NCI-H2171 (cell line): ENCODE measurements at places on chromosomes 6 and 20.

DNA sequence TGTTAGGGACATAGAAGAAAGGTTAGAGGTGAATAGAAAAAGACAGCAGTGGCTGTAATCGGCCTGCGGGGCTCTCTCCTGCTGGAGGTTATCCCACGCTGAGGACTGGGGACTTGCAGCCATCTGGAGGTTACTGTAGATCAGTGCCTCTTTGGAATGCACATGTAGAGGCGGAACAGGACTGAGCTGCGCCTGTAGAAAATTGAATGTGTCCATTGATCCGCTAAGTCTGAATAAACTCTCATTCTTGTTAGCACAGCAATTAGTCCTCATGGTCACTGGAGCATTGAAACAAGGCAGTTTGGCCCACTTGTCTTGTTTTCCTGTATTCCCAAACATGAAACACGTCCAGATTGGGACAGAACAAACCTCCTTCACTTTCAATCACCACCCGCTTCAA is 46.3 kb upstream of the F13A1 start:
- DNase-seq: no peak

DNA sequence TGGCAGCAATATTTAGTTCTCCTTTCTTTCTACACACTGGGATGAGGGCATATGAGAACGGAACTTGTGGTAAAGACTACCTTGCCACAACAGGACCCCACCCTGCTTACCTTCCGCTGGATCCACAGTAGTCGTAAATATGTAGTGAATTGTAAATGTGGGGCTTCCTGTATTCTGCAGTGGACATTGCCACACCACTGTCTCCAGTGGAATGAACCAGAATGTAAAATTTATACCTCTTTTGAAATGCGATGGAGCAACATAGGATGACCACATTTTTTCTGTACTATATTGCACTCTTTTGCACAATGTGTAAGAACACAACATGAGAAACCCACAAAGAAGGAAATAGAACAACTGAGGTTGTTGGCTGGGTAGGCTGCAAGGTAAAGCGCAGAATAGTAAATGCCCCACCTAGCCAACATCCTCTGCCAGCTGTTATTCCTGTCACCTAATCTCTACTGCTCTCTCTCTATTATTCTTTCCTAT is 16.1 kb upstream of the RIPOR2 start:
- DNase-seq: no peak

DNA sequence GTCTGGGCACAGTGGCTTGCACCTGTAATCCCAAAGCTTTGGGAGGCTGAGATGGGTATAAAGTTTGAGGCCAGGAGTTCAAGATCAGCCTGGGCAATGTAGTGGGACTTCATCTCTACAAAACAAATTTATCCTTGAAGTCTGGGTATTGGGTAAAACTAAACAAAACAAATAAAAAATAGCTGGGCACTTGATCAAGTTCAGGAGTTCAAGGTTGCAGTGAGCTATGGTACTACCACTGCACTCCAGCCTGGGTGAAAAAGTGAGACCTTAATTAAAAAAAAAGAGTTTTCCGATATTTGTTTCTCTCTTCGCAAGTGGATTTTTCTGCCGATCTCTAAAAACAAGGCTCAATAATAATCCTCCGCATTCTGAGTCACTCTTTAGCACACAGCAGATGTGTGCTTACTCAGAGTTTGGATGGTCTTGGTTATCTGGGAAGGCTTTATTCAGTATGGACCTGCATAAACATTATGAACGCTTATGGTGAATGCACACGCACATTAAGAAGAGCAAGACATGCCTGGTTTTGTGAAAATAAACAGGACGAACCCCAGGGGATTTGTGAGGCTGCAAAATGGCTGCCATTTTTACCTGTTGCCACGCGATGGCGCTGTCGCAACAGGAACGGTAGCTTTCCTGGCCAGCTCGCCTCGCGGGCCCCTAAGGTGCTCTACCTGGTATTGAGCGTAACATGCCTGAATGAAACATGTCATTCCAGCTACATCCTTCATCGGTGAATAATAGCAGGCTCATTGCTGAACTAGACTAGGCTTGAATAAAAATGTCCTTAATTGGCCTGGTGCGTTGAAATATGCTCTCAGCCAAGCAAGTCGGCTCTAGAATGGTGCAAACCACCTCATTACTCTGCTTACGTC is 6.0 kb downstream of the OPN5 start:
- peak; percentile 71 for DNase-seq

DNA sequence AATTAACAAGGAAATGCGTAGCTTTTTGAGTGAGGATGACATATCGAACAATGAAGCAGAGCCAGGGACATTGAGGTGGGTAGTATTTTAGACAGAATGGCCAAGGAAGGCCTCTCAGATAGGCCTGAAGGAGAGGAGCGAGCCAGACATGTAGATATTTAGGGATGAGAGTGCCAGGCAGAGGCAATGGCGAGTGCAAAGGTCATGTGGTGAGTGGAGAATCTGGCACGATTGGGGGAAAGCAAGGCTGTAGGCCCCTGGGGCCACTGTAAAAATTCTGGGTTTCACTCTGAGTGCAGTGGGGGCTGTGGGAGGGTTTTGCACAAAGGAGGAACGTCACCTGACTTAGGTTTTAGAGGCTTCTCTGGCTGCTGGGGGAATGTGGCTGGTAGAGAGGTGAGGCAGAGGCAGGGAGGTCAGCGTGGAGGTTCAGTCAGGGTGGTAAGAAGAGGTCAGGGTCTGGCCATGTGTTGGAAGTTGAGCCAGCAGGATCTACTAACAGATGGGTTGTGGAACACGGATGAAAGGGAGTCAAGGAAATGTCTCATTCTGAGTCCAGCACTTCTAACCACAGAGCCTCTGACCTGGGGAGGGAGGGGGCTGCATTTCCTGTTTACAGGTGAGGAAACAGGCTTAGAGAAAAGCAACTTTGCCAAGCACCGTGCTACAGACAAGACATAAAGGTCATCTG is 11.3 kb downstream of the SIRPA start:
- no peak for DNase-seq

GRCh38 chr20:33431797-33432381 is 11.7 kb downstream of the SNTA1 start:
- DNase-seq: no peak

- DNase-seq: no peak
Observed at GRCh38 chr20:54170026-54170471, 3.7 kb downstream of the CYP24A1 start.

DNA sequence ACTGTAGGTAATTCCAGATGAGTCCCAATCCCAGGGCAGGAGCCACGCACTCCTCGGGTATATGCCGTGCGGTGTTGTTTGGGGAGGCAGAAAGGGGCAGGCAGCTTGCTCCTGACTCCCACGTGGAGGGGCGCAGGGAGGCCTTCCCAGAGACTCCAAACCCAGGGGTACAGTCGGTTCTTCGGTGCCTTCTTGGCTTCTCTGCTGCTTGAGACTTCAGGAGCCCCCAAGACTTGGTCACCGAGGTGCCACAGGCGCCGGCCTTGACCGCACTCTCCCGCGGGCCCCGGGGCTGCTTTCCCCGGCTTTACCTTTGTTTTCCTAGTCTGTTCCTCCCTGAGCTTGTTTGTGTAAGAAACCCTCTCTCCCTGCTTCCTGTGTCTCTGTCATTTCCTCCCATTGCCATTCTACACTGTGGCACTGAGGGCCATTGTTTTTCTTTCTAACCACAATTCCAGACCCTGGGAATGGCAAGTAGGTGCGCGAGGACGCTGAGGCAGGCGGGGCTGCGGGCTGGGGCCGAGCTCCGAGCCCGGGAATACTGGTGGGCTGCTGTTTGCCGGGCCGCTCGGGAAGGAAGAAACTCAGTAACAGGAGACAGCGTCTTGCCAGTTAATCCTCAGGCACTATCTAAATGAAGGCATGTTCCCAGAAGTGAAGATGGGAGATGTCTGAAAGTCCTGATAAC is 215.6 kb upstream of the HEY2 start:
- DNase-seq: no peak

DNA sequence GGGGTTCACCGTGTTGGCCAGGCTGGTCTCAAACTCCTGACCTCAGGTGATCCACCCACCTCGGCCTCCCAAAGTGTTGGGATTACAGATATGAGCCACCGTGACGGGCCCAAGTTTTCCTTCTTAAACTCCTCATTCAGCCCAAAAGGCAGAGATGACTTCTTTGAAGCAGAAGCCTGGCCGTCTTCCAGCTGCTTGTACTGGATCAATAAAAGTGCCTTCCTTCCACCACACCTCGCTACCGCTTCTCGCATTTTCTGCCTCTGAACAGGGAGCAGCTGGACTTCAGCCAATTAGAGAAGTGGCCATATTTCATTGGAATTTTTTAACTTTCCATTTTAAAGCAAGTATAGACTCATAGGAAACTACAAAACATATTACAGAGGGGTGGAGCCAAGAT is 241.1 kb downstream of the PREX1 start:
- DNase-seq: peak; percentile 47

- no peak for DNase-seq
Observed at GRCh38 chr6:35013701-35014100, 124.6 kb downstream of the ANKS1A start.

DNA sequence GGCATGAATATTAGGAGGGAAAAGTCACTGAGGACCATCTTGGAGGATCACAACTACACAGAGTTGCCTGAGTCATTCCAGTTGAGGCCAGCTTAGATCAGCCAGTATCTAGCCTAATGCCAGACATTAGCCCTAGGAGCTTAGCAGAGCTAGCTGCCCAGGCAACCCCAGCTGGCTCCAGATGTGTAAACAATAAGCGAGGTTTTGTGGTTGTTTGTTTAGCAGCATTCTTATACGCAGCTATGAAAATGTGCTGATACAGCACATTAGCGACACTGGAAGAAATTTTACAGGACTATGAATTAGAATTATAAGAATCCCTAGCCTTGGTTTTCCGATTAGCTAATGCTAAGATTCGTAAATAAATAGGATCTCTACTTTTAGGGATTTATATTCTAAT is 59.3 kb downstream of the BTBD3 start:
- no peak for DNase-seq

DNA sequence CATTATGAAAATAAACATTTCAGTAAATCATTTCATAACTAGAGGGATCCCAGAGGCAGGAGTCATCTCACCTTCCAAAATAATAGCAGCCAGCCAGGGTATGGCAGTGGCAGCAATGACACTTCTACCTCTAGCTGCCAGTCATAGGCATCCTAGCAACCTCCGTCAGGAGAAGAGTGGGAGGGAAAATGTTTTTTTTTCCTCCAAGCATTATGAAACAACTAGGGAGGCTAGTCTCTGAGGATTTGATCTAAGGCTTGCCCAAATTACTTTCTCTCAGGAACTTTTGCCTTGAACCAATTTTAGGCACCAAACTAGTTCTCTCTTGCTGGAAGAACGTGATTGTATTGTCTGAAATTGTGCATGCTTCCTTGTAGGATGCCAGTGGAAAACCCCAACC is 208.7 kb upstream of the PREP start:
- DNase-seq: no peak

GRCh38 chr6:168433898-168434297 is 7.1 kb upstream of the SMOC2 start:
- no peak for DNase-seq

GRCh38 chr6:76120302-76120701 is 47.8 kb upstream of the IMPG1 start:
- no peak for DNase-seq

DNA sequence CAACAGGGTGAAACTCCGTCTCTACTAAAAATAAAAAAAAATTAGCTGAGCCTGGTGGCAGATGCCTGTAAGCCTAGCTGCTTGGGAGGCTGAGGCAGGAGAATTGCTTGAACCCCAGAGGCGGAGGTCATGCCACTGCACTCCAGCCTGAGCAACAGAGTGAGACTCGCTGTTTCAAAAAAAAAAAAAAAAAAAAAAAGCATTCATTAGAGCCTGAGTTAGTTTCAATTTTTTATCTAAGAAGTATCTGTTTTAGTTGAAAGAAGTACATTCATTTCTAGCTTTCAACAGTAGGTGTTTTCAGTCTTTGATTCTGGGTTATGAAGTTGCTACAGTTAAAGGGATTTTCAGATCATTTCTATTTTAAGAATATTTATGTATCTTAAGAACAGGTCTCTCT is 42.2 kb downstream of the ZNF292 start:
- DNase-seq: no peak

- no peak for DNase-seq
Observed at GRCh38 chr6:3801960-3802359, 47.2 kb upstream of the FAM50B start.

- DNase-seq: no peak
Observed at GRCh38 chr20:35122756-35123405, 24.3 kb downstream of the EDEM2 start.

DNA sequence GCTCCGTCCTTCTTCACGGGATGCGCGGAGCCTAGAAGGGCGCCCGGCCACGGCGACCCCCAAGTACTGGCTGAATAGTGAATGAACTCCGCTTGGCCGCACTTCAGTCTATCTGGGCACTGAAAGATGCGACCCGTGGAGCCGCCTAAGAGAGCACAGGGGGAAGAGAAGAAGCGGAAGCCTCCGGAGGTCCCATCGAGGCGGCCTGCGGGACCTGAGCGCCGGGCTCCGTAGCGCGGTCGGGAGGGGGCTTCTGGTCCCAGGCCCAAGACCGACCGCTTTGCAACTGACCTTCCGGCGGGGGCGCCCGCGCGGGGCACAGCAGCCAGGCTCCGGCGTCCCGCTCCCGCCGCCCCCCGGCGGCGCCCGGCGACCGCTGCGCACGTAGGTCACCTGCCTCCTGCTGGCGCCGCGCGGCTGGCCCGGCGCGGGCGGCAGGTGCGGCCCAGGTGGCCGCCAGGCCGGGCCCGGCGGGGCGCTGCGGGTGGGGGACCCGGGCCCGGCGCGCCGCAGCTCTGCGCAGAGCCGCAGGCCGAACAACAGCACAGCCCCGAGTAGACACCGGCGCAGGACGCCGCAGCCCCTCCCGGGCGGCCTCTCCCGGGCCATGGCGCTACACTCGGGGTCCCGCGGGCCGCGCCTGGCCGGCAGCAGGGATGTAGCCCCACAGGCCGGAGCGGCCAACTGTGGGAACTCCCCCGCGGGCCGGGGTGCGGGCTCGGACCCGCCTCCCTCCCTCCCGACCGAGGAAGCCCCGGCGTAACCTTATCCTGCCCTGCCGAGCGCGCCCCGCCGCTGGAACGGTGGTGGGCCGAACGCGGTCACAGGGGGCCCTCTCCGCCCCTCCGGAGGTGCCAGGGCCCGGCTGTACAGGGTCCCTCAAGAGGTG is at the start of gene METTL24:
TSS of gene METTL24 (minus strand) at position 686 of the 889 bp plus-strand sequence. CDS start at position 609, 77 bp downstream.
- no peak for DNase-seq

DNA sequence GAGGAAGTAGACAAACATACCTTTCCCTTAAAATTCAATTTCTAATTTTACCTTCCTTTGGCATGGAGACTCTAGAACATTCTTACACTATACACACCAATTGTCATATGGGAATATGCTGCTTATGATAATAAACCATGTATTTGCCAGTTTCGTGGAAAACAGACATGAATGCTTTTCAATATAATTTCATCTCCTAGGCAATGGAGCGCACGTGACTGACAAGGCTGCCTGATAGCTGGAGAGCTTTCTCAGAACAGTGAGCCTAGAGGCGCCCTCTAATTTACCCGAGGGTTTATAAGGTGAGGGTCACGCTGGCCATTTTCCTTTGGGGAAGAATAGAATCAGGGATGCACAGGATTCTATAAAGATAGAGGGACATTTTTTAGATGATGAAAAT is 56.5 kb downstream of the PRR18 start:
- DNase-seq: no peak

- no peak for DNase-seq
Observed at GRCh38 chr6:35765739-35766138, 10.7 kb upstream of the CLPSL2 start.

GRCh38 chr20:48236000-48236970 is 451.0 kb upstream of the SULF2 start:
- DNase-seq: no peak
